Activated CD4-positive, alpha-beta memory T cell treated with anti-CD3 and anti-CD28 coated beads for 36 hours (primary cell): ENCODE measurements at places on chromosomes 7 and 10. TPM values are rescaled to one million over a fixed set of nuclear protein-coding genes. Genes with fewer than 3 reads are reported as not detected.

- H3K36me3 ChIP-seq, result peaks cover 7% of the 10 kb centered on the region
- H3K4me1 ChIP-seq, result peaks cover 33% of the 10 kb centered on the region
- no peaks in the 10 kb centered on the region for H3K27me3 ChIP-seq
- DNase-seq, result peak; percentile 80
Observed at GRCh38 chr7:936386-937054, 18.0 kb downstream of the ADAP1 start.

The MMRN2 gene
- not detected for total RNA-seq

GRCh38 chr10:71969929-71970328 lies 5.7 kb downstream of the CHST3 start:
- peaks cover 24% of the 10 kb centered on the region for H3K27me3 ChIP-seq
- DNase-seq, result no peak
- H3K27ac ChIP-seq, result no peak overlapping the region

GRCh38 chr7:149635561-149636329 lies 137.6 kb downstream of the ZNF467 start:
- no peaks in the 10 kb centered on the region for H3K36me3 ChIP-seq

The CLDN3 gene
- not detected for total RNA-seq

The PRPS1L1 gene
- total RNA-seq, result not detected

DNA sequence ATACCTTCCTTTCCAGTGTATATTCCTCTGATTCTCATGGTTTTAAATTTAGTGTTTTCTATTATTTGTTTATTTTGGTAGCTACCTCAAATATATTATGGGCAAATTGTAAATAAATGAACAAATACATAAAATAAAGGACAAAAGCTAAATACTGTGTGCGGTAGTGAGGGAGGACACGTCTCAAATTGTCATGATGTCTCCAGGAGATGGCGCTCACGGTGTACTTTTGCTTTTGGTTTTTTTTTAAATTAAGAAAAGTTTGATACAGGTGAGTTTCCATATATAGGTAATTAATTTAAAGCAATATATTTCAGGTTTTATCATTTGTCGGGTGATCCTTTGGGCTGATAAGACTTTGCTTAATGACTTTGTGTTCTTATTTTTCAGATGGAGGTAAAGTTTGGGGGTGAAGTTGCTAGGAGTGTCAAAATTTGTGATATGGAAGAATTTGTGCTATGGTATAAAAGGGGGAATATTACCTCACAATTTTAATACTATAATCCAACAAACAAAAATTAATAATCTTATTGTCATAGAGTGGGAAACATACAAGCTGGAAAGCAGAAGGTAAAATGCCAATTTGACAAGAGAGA lies 68.4 kb upstream of the TMEM229A start:
- H3K36me3 ChIP-seq, result no peaks in the 10 kb centered on the region
- H3K27ac ChIP-seq, result no peak overlapping the region
- no peaks in the 10 kb centered on the region for H3K27me3 ChIP-seq
- H3K4me3 ChIP-seq, result no peak overlapping the region
